Fibroblast of lung (primary cell): ENCODE measurements at places on chromosomes 5 and 9.
A peak's percentile ranks its signal among the peaks of the same experiment; 100 is the strongest.

DNA sequence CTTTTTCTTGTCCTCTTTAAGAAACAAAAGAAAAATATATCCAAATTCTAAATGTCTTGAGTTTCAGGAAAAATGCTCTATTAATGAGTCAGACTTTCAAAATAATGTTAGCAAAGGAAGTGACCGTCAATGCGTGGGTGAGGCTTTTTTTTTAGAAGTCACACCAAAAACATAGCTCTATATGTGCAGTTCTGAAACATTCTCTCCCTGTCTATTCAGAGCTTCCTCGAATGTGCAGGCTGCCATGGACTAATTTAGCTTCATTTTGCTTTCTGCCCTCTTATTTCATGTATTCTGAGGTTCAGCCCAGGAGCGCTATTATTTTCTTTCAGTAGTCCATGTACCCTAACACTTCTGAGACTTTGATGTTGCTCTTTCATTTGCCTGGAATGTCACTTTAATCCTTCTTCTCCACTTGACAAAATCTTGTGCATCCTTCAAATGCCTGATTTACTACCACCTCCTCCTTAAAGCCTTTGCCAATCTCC is 72.5 kb upstream of the RASA1 start:
- DNase-seq: peak; percentile 85

DNA sequence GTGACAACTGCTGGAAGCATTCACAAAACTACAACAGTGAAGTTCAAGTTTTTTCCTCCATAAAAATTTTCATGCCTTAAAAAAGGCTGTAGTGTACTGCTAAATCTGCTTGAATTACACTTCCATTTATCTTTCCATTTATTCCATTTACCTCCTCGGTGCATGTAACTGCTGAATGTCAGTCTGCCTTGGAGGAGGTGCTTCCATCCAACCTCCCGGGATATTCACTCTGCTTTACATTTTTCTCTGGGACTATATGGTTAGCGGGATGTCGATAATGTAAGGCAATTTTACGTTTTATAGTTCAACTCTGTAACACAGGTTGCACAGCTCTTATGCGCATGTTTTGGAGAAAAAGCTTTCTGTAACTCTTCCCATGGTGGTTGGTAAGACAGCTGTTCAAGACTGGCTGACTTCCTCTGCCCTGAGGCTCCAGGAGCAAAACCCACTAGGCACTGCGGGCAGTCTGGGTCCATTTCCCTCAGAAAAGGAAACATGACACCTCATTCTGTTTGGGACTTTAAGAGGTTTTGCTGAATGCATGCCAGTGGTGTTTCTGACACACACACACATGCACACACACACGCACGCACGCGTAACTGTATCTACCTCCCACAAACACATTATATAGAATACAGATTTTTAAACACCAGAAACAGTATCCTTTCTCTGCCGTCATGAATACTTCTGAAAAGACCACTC is 66.1 kb downstream of the SPTLC1 start:
- peak; percentile 9 for DNase-seq

DNA sequence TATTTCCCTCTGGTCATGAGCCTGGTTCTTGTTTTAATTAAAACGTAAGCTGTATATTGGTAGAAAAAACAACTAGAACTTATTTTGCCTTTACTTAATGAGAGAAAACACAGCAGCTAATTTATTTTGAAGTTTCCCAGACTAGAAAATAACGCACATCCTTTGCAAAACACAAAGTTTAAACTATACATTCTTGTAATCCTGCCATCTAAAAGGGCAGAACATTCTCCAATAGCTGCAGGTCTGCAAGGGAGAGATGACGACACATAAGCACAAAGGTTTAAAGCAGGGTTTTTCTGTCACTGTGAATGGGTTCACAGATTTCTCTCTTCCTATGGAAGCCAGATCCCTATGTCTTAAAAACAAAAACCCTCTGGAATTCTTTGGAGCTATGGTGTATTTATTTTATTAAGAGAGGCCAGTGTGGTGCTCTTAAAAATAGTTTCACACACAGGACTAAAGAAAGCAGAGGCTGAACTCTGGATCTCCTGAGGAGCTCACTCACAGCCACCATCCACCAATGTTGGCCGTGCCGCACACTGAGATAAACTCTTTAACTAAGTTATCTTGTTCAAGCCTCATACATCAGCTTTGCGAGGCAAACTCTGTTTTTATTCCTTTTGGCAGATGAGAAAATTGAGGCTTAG is 82.4 kb downstream of the SNCAIP start:
- peak; percentile 67 for DNase-seq

GRCh38 chr5:101534491-101535110 is 631.5 kb upstream of the ST8SIA4 start:
- peak; percentile 36 for DNase-seq

DNA sequence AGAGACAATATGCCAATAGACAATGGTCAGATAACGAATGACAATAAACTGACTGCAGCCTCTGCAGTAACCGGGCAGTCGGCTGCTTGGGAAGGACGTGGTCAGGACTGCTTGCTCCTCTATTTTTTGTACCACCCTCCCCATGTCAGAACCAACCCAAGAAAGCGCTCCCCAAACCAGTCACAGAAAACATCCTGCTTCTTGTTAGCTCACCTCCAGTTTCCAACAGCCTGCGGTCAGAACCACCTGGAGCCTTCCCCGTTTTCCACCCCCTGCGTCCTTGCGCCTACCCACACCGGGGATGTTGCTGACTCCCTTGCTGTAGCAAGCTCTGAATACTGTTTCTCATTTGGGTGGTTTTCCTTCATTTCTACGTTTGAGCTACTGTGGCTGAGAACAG is 1.7 kb upstream of the MRNIP start:
- DNase-seq: no peak

GRCh38 chr9:116705531-116705930 is 18.4 kb downstream of the TRIM32 start:
- no peak for DNase-seq
